ENCODE measurements at places on chromosomes 11 and 22. TPM values are rescaled to one million over a fixed set of nuclear protein-coding genes. Genes with fewer than 3 reads are reported as not detected.

DNA sequence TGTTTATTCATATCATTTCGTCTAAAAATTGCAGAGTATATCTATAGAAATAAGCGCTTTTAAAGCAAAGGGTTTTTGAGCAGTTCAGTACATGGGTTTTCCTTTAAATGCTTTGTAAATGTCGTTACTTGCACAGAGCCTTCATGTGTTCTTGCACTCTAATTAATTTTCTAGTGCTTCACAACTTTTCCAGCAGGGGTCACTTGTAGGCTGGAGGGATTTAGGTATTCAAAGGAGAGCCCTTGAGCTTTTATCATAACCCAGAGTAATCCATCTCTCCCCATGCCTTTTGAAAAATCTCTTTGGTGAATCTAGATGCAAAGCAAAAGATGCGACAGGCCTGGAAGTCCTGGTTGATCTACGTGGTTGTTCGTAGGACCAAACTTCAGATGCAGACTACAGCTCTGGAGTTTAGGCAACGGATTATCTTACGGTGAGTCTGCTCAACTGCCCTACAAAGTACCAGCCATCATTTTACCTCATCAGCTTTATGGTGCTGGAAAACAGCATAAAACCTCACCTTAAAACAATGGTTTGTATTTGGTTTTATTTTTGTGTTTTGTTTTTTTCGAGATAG lies 60.4 kb downstream of the SFI1 start:
- no peaks in the 10 kb centered on the region for H3K4me1 ChIP-seq
- no peak for DNase-seq
- no peaks in the 10 kb centered on the region for H3K27me3 ChIP-seq
- H3K36me3 ChIP-seq: peaks cover 21% of the 10 kb centered on the region
- H3K27ac ChIP-seq: no peak overlapping the region

XRCC6 gene
- total RNA-seq: 371 TPM

SERHL2 gene
- total RNA-seq: 2.4 TPM

RAB39A gene
- 3.5 TPM for total RNA-seq

GRCh38 chr11:74010306-74011300 lies 1.7 kb upstream of the UCP3 start:
- H3K4me3 ChIP-seq: no peak overlapping the region
- no peak for DNase-seq
- H3K36me3 ChIP-seq: peaks cover 16% of the 10 kb centered on the region
- H3K27me3 ChIP-seq: no peaks in the 10 kb centered on the region

XKR3 gene
- total RNA-seq: 0.05 TPM

MAPK8IP1 gene
- 1.1 TPM for total RNA-seq

- peak overlapping the region; percentile 2 for H3K4me3 ChIP-seq
- no peak overlapping the region for H3K27ac ChIP-seq
- no peak for DNase-seq
- no peaks in the 10 kb centered on the region for H3K4me1 ChIP-seq
- H3K27me3 ChIP-seq: peaks cover 43% of the 10 kb centered on the region
- H3K36me3 ChIP-seq: no peaks in the 10 kb centered on the region
Observed at GRCh38 chr11:115660030-115660805, 156.0 kb upstream of the CADM1 start.

DNA sequence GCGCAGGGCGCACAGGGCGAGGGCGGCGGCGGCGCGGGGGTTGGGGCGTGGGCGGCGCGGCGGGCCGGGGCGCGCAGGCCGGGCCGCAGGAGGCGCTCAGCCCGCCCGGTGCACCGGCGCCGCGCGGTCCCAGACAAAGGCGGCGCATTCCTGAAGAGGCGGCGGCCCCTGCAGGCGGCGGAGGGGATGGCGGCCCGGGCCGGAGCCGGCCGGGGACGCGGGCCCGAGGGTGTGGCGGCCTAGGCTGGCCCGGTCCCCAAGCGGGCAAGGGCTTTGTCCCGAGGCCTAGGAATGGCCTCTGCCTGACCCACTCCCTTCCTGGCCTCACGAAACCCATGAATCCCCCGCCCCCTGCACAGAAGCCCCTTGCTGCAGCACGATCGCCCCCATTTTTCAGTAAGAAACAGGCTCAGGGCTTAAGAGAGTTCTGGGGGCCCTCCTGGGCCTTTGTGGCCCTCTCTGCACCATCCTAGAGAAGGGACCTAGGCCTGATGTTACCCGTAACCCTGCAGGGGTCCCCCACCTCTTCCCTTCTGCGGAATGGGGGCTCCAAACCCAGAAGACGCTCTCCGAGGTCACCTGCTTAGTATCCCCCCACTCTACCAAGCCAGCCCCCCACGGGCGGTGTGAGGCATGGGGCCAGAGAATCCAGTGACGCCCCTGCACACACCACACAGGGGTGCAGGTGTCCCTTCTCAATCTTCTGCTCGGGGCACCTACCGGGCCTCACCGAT lies at the start of gene RTN4R:
Gene RTN4R (minus strand): TSS at position 40 of the 734 bp plus-strand sequence. CDS start 226 bp downstream, outside the sequence.
- H3K27me3 ChIP-seq: peaks cover 15% of the 10 kb centered on the region
- H3K4me1 ChIP-seq: peaks cover 15% of the 10 kb centered on the region
- peak within 1 kb of the TSS; percentile 22 for H3K4me3 ChIP-seq
- H3K36me3 ChIP-seq: no peaks in the 10 kb centered on the region
- H3K27ac ChIP-seq: no peak within 1 kb of the TSS

DNA sequence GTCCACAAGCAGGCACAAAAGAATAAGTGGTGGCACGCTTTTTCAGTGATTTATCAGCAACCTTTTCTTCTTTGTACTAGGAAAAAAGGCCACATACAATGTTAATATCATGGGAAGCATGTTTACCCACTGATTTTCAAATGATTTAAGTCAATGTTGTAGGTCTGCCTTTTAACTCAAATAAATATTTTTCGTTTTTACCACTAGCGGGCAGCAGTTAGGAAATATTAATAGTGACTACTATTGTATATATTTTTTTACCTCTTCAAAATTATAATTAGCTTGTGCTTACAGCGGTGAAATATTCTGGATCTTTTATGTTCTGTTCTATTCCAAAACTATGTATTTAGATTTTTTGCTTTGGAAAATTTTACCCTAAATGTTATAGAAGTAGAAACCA lies 6.4 kb upstream of the SLC17A6 start:
- no peak overlapping the region for H3K4me3 ChIP-seq
- DNase-seq: no peak
- no peaks in the 10 kb centered on the region for H3K36me3 ChIP-seq
- no peaks in the 10 kb centered on the region for H3K27me3 ChIP-seq
- no peaks in the 10 kb centered on the region for H3K4me1 ChIP-seq

GPR83 gene
- 0.14 TPM for total RNA-seq

ALDH3B1 gene
- 1.3 TPM for total RNA-seq

DNA sequence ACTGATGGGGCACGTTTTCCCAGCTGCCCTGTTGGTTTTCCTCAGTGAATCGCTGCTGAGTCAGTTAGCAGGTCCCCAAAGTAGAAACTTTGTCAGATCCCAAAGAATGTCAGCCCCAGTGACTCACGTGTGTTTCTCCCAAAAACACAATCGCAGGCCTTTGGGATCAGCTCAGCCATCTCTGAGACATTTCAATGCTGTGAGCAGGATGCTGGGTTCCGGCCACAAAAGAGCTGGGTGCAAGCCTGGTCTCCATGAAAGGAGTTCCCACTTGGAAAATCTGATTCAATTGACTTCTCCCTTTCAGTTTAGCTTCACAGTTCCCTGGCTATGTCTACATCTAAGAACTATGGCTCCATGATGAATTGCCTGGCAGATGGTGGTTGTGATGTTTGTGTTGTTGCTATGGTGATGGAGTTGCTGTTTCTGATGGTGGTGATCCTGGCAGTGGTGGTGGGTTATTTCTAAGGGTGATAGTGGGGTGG lies 28.0 kb downstream of the MYEOV start:
- no peaks in the 10 kb centered on the region for H3K36me3 ChIP-seq
- no peaks in the 10 kb centered on the region for H3K27me3 ChIP-seq
- H3K27ac ChIP-seq: no peak overlapping the region
- DNase-seq: no peak
- no peak overlapping the region for H3K4me3 ChIP-seq

MADD gene
- total RNA-seq: 17.0 TPM

RFPL3 gene
- total RNA-seq: not detected

DNA sequence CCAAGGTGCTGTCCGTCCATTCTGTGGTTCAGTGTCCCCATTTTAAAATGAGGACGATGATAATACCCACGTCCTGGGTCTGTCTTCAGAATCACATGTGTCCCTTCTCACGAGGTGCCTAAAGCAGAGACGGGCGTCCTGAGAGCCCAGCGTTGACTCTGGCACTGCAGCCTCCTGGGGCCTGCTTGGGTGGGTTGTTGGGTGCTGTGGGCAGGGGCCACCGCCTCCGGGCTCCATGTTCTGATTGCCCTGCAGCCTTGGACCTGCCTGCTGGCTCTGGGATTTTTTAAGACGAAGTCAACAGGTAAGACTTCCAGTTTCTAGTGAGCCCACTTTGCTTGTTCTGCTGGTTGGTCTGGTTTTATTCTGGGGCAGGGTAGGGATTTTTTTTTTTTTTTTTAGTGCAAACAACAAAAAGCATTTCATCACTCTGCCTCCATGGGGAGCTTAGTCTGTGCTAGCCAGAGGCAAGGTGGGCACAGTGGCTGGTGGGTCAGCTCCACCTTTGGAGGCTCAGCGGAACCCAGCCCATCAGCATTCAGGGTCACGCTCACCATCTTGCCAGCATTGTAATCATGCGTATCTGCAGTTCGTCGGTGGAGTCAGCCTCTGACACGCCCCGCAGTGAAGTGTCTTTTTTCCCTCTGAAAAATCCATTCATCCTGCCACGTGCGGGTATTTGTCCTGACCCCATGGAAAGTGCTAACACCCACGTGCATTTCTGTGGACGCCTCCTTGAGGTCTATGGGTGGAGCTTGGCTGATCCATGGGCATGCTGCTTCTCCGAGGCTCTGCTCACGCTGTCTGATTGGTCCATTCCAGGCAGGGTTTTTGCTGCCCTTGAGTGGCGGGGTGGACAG lies 28.3 kb downstream of the NADSYN1 start:
- DNase-seq: no peak
- peaks cover 66% of the 10 kb centered on the region for H3K36me3 ChIP-seq
- no peaks in the 10 kb centered on the region for H3K27me3 ChIP-seq
- H3K27ac ChIP-seq: no peak overlapping the region

GRCh38 chr11:72524711-72525110 lies 90.4 kb upstream of the CLPB start:
- DNase-seq: no peak
- H3K4me1 ChIP-seq: no peaks in the 10 kb centered on the region
- no peaks in the 10 kb centered on the region for H3K27me3 ChIP-seq
- H3K36me3 ChIP-seq: no peaks in the 10 kb centered on the region
- no peak overlapping the region for H3K27ac ChIP-seq
- no peak overlapping the region for H3K4me3 ChIP-seq

MUC2 gene
- under 0.01 TPM for total RNA-seq

DDIAS gene
- 8.1 TPM for total RNA-seq

DNA sequence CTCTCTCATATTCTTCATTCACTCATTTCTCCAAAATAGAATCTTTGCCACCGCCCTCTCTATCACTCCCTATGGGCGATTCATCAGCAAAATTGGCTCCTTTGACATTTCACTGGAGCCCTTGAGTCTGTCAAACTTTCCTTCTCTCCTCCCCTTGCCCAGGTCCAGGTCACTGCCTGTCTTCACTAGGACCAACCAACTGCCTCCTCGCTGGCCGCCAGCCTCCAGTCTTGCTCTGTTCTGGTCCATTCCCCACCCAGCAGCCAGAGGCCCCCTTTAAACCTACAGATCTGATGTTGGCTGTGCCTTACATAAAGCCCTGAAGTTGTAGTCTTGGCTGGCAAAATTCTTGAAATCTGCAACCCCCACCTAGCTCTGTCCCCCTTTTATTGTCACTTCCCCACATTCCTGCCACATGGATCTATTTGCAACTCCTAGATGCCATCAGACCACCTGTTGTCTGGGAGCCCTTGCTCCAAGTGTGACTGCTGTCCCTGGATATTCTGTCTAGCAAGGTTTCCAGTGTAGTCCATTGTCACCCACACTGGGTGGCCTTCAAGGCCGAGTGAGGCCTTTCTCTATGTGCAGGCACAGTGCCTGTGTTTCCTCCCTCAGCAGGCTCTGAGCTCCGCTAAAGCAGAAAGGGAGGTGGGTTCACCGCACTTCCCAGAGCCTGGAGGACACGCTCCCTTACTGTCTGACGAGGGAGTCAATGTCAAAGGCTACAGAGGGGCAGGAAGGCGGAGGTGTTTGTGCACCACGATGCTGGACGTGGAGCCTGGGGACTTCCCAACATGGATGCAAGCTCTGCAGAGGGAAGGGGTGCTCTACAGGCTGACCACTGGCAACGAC lies 25.5 kb downstream of the MYEOV start:
- H3K4me1 ChIP-seq: no peaks in the 10 kb centered on the region
- no peaks in the 10 kb centered on the region for H3K36me3 ChIP-seq
- H3K27me3 ChIP-seq: no peaks in the 10 kb centered on the region
- no peak overlapping the region for H3K27ac ChIP-seq
- H3K4me3 ChIP-seq: no peak overlapping the region
- no peak for DNase-seq

GRCh38 chr22:50683086-50683993 lies 10.7 kb downstream of the SHANK3 start:
- no peak overlapping the region for H3K27ac ChIP-seq
- H3K4me1 ChIP-seq: peaks cover 6% of the 10 kb centered on the region
- no peak for DNase-seq
- H3K27me3 ChIP-seq: no peaks in the 10 kb centered on the region
- no peak overlapping the region for H3K4me3 ChIP-seq
- no peaks in the 10 kb centered on the region for H3K36me3 ChIP-seq

DNA sequence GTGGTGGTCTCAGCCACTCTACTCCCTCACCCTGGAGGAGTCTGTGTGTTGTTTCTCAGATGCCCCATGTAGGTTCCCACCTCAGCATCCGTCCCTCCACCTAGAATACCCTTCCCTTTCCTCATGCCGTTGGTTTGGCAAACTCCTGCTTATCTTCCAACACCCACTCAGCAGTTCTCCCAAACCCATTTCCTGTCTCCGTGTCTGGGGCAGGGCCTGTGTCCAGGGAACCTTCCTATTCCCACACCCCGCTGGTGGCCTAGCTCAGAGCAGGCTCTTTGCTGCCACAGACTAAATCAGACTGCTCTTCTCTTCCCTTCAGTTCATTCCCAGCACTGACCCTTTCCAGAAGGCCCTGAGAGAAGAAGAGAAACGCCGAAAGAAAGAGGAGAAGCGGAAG lies 7.5 kb upstream of the SREBF2 start:
- H3K27me3 ChIP-seq: no peaks in the 10 kb centered on the region
- no peak overlapping the region for H3K27ac ChIP-seq
- H3K4me3 ChIP-seq: no peak overlapping the region
- no peak for DNase-seq
- H3K36me3 ChIP-seq: peaks cover 14% of the 10 kb centered on the region
- H3K4me1 ChIP-seq: no peaks in the 10 kb centered on the region

CCDC116 gene
- 0.09 TPM for total RNA-seq

DNA sequence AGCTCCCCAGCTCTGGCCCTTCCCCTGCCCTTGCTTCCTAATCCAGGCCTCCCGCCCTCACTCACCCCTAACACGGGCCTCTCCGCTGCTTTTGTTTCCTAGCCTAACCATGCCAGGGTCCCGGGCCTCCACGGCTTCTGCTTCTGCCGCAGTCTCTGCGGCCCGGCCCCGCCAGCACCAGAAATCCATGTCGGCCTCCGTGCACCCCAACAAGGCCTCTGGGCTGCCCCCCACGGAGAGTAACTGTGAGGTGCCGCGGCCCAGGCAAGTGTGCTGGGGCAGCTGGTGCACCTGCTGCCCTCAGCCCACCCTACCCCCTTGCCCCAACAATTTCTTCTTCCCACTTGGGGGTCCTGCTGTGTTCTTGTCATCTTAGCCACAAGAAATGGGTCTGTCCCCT lies 13.1 kb downstream of the RCOR2 start:
- H3K27ac ChIP-seq: no peak overlapping the region
- peaks cover 95% of the 10 kb centered on the region for H3K36me3 ChIP-seq
- H3K4me3 ChIP-seq: no peak overlapping the region
- no peak for DNase-seq
- no peaks in the 10 kb centered on the region for H3K4me1 ChIP-seq
